ENCODE measurements at places on chromosomes 12 and 14. TPM values are rescaled to one million over a fixed set of nuclear protein-coding genes. Genes with fewer than 3 reads are reported as not detected.

The PLEKHG7 gene
- not detected for total RNA-seq

The RIPK3 gene
- not detected for total RNA-seq

The SRRM4 gene
- not detected for total RNA-seq

The SNX6 gene
- total RNA-seq = 188 TPM

The B4GALNT3 gene
- 1.8 TPM for total RNA-seq

The RPL10L gene
- not detected for total RNA-seq

The FBLN5 gene
- not detected for total RNA-seq

The SLC17A8 gene
- not detected for total RNA-seq

The ADAMTS20 gene
- total RNA-seq = not detected

The TAMALIN gene
- total RNA-seq = 0.25 TPM

The APOLD1 gene
- 18.9 TPM for total RNA-seq

The HSPA2 gene
- 1.2 TPM for total RNA-seq

The BEST3 gene
- 0.02 TPM for total RNA-seq

The P2RX2 gene
- total RNA-seq = not detected

The LMO3 gene
- total RNA-seq = not detected

The DCN gene
- 16.5 TPM for total RNA-seq

The PLXNC1 gene
- total RNA-seq = 0.20 TPM

The GLT8D2 gene
- 6.0 TPM for total RNA-seq

The ADSS1 gene
- total RNA-seq = 0.84 TPM

The OTUB2 gene
- total RNA-seq = 0.57 TPM

The CLEC4C gene
- not detected for total RNA-seq

The GYS2 gene
- not detected for total RNA-seq

The WDR20 gene
- total RNA-seq = 13.3 TPM

The NANOG gene
- not detected for total RNA-seq

The ADAM21 gene
- 0.49 TPM for total RNA-seq

The GPX2 gene
- total RNA-seq = not detected

The MIA2 gene
- 18.0 TPM for total RNA-seq

The APAF1 gene
- total RNA-seq = 19.7 TPM

The FAM181A gene
- total RNA-seq = not detected

The EPS8 gene
- total RNA-seq = 57.6 TPM

The MEG3 gene
- 16.3 TPM for total RNA-seq

The OR4M1 gene
- total RNA-seq = not detected

The ATP6V1D gene
- total RNA-seq = 194 TPM

The AP1G2 gene
- 21.3 TPM for total RNA-seq

The GALNT16 gene
- 0.20 TPM for total RNA-seq

The ACVRL1 gene
- total RNA-seq = 1.2 TPM

The OAS2 gene
- total RNA-seq = 362 TPM

The KRT6C gene
- total RNA-seq = not detected

Measured in M059J (cell line).